ENCODE measurements at places on chromosomes 6 and 20. TPM values are rescaled to one million over a fixed set of nuclear protein-coding genes. Genes with fewer than 3 reads are reported as not detected.

- no peak for DNase-seq
These were observed 145.3 kb upstream of the STXBP5 start for GRCh38 chr6:147058786-147059385.

DNA sequence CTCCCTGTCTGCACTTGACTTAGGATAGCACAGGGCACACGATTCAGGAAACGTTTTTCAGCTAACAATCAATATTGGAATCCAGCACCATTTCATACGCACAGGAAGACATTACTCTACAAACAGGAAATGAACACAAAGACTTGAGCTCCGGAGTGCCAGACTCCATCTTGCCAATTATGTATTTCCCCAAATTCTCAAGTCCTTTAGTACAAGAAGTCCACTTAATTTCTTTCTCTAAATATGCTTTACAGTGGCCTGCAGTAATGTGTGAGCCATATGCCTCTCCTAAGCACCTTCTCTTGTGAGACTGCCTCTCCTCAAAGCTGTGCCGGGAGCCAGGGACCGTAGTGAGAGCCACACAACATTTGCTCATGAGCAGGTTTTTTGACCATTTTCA is 168.2 kb downstream of the THBS2 start:
- no peak for DNase-seq

- DNase-seq: no peak
These were observed 944.8 kb upstream of the CITED2 start for GRCh38 chr6:140319209-140319608.

GRCh38 chr6:123668063-123668462 is 31.3 kb upstream of the TRDN start:
- DNase-seq: no peak

DNA sequence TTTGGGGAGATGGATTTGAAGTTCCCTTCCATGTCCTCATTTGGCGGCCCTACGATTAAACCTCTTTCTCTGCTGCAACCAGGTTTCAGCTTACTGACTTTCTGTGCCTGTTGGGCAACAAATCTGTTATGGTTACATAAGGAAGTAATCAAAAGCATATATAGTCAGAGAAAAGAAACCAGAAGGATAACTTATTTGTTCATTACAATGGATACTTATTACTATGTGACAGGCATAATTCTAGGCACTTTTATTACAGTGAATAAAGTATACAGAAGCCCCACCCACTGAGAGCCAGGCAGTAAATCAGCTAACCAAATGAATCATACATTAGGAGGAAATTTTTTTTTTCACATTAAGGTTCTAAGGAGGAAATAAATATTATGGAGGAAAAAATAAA is 9.6 kb upstream of the TRIM31 start:
- no peak for DNase-seq

DNA sequence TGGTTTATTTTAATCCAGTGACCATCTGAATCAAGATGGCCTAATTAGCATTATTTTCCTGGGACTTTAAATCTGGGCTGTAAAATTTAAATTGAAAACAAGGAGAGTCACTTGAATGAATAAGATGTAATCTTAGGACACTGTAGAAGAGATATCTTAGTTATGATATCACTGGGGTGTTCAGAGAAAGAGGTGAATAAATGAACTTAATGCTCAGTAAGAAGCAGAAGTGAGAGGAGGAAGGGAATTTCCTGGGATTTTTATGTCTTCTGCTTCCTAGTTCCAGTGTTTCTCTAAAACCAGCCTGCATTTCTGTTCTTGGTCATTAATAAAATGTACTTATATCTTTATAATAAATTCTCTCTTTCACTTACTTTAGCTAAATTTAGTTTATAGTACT is 136.8 kb upstream of the PTPRK start:
- DNase-seq: no peak

DNA sequence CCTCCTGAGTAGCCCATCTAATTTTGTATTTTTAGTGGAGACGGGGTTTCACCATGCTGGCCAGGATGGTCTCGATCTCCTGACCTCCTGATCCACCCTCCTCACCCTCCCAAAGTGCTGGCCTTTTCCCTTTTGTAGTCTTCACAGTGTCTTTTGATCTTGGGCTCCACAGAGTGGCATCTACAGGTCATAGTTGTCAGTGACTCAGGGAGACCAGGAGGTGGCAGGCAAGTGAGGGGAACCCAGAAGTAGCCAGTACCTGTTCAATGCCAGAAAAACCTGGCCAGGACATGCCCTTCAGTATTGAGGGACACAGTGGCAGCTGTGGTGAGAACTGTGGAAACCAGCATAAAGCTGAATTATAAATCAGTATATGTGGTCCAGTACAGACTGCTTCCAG is 19.6 kb downstream of the RPP21 start:
- no peak for DNase-seq

- DNase-seq: no peak
These were observed 16.5 kb upstream of the RPN2 start for GRCh38 chr20:37162646-37163045.

GRCh38 chr20:9141070-9141469 is 72.2 kb downstream of the PLCB4 start:
- DNase-seq: no peak

GRCh38 chr6:122726649-122727048 is 52.9 kb upstream of the FABP7 start:
- DNase-seq: no peak

GRCh38 chr20:58993332-58994248 is 12.5 kb downstream of the NELFCD start:
- no peak for DNase-seq

DNA sequence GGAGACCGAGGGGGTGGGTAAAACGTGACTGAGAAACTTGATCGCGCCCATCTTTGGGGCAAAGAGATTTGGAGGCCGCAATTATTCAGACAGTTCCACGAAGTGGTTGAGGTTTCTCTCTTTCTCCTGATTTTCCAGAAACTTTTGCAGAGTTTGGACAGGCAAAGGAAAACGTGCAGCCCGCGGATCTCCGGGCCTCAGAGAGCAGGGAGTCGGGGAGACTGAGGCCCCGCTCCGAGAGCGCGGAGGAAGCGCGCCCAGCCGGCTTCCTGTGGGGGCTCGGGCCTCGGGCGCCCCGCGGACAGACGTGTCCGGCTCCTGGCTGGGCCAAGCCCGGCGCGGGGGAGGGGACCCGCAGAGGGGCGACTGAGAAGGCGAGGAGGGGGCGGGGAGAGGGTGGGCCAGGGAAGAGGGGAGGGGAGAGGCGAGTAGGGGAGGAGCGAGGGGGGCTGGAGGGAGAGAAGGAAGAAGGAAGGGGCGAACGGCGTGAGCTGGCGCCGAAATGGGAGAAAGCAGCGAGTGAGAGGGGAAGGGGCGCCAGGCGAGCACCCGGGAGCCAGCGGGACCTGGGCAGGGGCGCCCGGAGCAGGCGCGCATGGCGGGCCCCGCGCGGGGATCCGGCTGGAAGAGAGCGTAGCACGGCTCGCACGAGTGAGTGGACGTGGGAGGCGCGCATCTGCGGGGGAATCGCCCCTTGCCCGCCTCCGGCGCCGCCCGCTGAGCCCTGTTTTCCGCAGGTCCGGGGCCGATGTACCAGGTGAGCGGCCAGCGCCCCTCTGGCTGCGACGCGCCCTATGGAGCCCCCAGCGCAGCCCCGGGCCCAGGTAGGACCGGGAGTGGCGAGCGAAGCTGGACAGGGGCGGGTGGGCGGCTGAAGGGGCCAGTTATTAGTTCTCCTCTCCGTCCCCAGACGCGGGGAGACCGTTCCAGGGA is at the start of gene MDFI:
Gene MDFI, plus strand, starts transcription at position 467 of the 933 bp plus-strand sequence. Its CDS starts 282 bp downstream, at position 749.
- DNase-seq: peak; percentile 50

DNA sequence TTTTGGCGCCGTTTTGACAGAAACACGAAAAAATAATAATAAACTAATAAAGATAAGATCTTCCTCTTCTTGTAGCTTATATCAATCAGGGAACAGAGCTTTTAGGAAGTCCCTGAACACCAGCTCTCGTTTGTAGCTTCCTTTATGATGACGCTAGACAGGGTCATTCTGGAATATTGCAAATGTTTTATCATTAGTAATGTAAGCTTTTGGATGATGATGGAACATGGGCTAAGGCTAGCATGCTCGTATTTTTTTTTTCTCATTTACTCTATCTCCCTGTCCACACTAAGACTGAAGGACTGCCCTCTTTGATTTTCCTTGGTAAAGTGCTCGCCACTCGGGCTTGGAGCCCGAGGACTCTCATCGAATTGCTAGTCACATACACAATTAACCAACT is 22.1 kb upstream of the POM121L2 start:
- no peak for DNase-seq

- no peak for DNase-seq
These were observed 195.6 kb downstream of the FUT9 start for GRCh38 chr6:96211341-96211740.

DNA sequence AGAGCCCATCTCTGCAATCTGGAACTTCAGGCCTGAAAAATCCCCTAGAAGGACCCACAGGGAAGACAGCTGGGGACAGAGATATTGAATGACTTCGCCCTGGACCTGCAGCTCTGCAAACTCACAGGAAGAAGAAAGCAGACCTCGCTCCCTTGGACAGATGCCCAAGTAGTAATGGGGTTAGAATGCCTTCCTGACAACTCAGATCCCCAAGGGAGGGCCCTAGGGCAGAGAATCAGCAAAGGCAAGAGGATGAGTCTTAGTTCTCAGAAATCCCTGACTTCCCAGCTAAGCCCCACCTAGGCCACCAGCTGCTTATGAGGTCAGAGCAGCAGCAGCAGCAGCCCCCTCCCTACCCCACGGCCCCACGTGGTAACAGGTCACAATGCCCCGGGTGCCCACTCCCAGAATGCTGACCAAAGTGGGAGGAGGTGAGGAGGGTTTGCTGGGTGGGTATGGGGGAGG is at the start of gene C20orf141:
Gene C20orf141, plus strand, starts transcription at position 401 of the 465 bp plus-strand sequence. CDS start 198 bp downstream, outside the sequence.
- no peak for DNase-seq

GRCh38 chr6:35977308-35977707 is 47.1 kb downstream of the SLC26A8 start:
- DNase-seq: no peak

DNA sequence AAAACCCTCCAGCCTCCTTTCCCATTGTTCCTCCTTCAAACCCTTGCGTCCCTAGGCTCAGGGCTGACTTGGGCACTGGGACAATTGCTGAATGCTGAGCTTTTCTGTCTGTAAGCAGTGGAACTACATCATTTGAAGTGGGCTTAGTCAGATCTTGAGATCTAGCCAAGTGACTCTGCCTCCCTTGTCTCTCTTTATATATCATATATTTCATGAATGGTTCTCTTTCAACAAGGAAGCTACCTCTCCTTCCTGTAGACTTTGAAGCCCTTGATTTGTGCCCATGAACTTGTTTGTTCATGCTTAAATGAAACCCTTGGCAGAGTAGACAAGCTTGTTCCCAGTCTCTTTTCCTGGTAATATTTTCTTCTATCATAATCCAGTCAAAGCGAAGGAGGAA is 60.0 kb upstream of the KIF13A start:
- no peak for DNase-seq

The KCNK16 gene
- not detected for total RNA-seq

The MLN gene
- not detected for total RNA-seq

The NKAIN2 gene
- total RNA-seq: 0.36 TPM

The ULBP2 gene
- 0.30 TPM for total RNA-seq

The ID4 gene
- total RNA-seq: 106 TPM

The HSPA1L gene
- 1.5 TPM for total RNA-seq

The MUC22 gene
- not detected for total RNA-seq

The C6orf132 gene
- 0.14 TPM for total RNA-seq
